Psoas muscle (tissue), 8 donors: ENCODE measurements at places on chromosomes 4 and X. TPM values are rescaled to one million over a fixed set of nuclear protein-coding genes. Genes with fewer than 3 reads are reported as not detected.
A peak's percentile ranks its signal among the peaks of the same experiment; 100 is the strongest.

The MND1 gene
- total RNA-seq: not detected

GRCh38 chr4:113468165-113469022 lies 293.1 kb downstream of the CAMK2D start:
- DNase-seq: peak; percentile 84

DNA sequence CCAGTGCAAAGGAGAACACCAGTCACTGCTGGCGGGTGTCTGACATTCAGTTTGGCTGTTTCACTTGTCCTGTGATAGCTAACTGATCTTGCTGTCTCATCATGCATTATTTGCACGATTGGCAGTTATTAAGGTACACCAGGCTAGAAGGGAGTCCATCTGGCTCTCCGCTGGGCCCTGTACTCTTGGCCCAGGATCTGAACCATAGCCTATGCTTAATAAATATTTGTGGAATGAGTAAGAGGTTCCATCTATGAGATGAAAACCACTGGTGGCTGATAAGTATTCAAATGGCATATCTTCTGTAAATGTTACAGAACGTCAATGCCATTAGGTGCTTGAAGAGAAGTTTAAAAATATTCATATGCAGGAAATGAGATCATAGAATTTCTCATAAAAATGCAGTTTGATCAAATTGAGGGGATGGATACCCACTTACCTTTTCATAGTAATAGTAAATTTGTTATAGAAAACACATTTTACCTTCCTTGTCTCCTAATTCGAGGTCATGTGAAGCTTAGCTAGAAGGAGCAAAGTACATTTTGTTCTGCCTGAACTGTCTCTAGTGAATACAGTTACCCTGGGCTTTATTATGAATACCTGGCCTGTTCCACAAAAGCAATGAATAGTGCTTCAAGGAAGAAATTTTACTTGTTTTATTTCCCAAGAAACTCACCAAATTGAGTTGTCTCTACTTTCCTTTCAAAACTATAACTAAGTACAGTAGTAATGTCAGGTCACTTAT lies 213.5 kb downstream of the CBR4 start:
- DNase-seq: no peak

GRCh38 chr4:40246938-40247337 lies 50.1 kb downstream of the RHOH start:
- DNase-seq: no peak

DNA sequence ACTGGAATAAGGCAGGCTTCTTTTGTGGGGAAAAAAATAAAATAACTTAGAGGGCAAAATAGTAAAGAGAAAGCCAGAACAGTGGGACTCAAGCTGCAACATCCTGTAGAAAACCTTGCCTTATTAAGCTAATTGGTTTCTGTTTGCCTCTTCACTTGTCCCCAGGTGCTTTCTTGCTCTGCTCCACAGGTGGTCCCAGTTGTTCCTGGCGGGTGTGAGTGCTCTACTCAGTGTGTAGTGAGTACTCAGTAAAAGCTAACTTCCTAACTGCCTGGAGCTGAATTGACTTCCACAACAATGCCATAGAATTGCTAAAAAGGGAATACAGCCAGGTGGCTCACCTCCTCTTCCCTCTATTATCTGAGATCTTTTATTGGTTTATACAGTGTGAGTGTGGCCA lies 930.2 kb downstream of the C4orf33 start:
- no peak for DNase-seq

GRCh38 chr4:39302901-39303300 lies 63.3 kb downstream of the RFC1 start:
- no peak for DNase-seq

DNA sequence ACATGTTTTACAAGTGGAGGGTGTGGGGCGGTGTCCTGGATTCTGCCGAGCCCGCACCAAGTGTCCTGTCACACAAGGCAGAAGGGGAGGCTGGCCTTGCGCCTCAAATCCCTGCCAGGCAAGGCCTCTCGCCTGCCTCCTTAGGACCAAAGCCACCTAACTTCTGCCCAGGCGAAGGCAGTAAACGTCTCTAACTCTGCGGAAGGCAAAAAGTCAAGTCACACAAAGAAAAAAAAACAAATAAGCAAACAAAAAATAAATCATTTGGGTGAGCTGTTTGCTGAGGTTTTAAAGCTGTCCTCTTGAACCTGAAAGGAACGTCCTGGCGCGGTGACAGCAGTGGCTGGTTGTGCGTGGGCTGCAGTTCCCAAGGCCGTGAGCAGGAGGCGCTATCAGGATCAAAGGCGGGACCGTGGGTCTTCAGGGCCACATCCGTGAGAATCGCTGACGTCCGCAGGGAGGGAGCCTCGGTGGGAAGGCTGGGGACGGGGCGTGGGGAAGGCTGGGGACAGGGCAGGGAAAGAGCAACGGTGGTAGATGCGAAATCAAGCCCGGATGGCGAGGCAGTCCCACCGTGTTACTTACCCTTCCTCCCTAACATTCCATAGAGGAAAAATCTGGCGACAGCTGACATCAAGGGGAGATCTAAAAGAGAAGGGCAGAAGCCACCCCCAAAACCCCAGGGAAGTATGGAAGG lies 99.1 kb downstream of the TRAPPC11 start:
- peak; percentile 44 for DNase-seq

The AVPR2 gene
- total RNA-seq: 4.8 TPM

The KLHL4 gene
- 0.22 TPM for total RNA-seq

- DNase-seq: no peak
Measured at GRCh38 chr4:8779490-8779932, 92.1 kb downstream of the HMX1 start.

- DNase-seq: no peak
Measured at GRCh38 chr4:118760092-118760491, 74.9 kb downstream of the METTL14 start.

GRCh38 chr4:43763029-43763610 lies 685.5 kb downstream of the KCTD8 start:
- DNase-seq: no peak

GRCh38 chr4:5722328-5722727 lies 11.3 kb downstream of the EVC start:
- DNase-seq: no peak

The MMRN1 gene
- total RNA-seq: 1.8 TPM

The SNCA gene
- total RNA-seq: 1.0 TPM

GRCh38 chrX:55107911-55108310 lies 19.1 kb downstream of the PAGE2 start:
- no peak for DNase-seq

The IL13RA2 gene
- total RNA-seq: not detected

The RBM47 gene
- 2.0 TPM for total RNA-seq

GRCh38 chr4:85402371-85402770 lies 72.6 kb upstream of the ARHGAP24 start:
- no peak for DNase-seq

The APLN gene
- 0.86 TPM for total RNA-seq

DNA sequence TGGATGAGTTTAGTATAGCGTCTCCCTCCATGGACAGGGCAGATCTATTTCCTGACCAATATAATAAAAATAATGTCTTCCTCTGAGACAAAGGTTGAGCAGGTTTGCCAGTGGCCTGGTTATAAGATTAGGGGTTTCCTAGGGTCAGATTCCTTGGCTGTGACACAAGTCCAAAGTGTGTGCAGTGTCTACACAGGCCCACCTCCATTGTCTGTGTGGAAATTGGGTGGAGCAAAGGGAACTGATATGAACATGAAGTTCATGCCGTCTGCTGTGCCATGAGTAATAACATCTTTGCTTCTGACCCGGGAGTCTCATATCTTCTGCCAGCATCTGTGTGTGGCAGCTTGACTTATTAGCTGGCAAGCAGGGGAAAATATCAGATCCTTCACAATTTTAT lies 187.7 kb upstream of the BOD1L1 start:
- no peak for DNase-seq

- no peak for DNase-seq
Measured at GRCh38 chrX:41686788-41687187, 2.0 kb upstream of the GPR34 start.

The CSAG3 gene
- not detected for total RNA-seq

GRCh38 chr4:163948920-163949455 lies 454.5 kb downstream of the TMA16 start:
- no peak for DNase-seq

The COX7B2 gene
- total RNA-seq: not detected

- no peak for DNase-seq
Measured at GRCh38 chrX:30304866-30305265, 4.3 kb downstream of the NR0B1 start.

GRCh38 chrX:12866451-12867377 lies at the start of gene TLR7:
TLR7 (plus strand) TSS chrX:12867072; CDS start chrX:12867579, 507 bp downstream.
- DNase-seq: no peak

The REPS2 gene
- total RNA-seq: 0.84 TPM

GRCh38 chrX:108735679-108736508 lies 469 bp downstream of the IRS4 start:
- no peak for DNase-seq

- no peak for DNase-seq
Measured at GRCh38 chrX:20693078-20693477, 426.4 kb upstream of the RPS6KA3 start.

DNA sequence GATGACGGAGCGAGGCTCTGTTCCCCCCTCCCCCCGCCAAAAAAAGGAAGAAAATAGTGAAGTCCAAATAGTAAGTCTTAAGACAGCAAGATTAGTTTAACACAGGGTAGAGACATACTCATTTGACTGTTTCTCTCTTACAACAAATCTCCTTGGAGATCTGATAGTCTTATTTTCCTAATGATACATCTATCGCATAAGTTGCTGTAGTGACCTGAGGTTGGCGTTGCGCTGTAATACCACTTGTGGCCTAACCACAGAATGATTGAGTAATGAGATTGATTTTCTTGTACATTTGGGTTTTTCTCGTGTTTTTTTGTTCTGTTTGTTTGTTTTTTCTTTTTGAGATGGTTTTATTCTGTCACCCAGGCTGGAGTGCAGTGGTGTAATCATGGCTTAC lies 27.2 kb downstream of the OCIAD1 start:
- DNase-seq: no peak

DNA sequence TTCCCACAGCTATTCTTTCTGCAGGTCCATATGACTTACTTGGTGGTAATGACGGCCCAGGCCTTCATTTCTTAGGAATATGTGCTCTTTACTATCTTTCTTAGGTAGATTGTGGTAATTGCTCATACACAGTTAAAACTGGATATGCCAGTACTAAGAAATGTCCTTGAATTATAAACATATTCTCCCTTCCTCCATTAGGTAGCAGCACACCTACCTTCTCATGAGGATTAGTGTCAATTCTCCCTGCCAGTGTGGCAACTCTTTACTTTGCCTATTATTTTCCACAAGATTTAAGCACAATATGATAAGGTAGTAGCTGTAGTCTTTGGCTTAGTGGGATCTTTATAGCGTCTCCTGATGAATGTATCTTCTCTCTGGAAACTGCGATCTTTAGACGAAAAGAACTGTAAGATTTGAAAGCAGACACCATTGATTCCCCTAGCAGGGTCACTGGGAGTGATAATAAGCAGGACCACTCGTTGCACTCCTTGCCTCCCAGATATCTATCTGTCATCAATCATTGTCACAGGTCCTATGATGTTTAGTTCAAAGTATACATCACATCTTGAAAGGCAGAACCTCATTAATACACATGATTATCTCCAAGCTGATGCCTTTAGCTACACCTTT lies 1240.7 kb downstream of the C4orf33 start:
- no peak for DNase-seq

The EDA gene
- 0.49 TPM for total RNA-seq

DNA sequence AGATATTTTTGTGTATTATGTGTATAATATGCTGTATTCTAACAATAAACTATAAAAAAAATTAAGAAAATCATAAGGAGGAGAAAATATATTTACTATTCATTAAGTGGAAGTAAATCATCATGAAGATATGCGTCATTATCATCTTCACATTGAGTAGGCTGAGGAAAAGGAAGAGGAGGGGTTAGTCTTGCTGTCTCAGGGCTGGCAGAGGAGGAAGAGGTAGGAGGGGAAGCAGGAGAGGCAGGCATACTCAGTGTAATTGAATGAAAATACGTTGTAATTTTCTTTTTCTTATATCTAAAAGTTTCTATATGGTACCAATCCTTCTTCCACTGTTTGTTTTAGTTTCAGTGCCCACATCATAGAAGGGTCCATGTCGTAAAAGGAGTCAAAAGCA lies 9.8 kb upstream of the TMEM185A start:
- no peak for DNase-seq

GRCh38 chr4:101089168-101089567 lies 258.2 kb downstream of the PPP3CA start:
- DNase-seq: no peak

The AMER1 gene
- 7.6 TPM for total RNA-seq

The SH2D1A gene
- total RNA-seq: 0.45 TPM

The L1CAM gene
- 1.1 TPM for total RNA-seq

DNA sequence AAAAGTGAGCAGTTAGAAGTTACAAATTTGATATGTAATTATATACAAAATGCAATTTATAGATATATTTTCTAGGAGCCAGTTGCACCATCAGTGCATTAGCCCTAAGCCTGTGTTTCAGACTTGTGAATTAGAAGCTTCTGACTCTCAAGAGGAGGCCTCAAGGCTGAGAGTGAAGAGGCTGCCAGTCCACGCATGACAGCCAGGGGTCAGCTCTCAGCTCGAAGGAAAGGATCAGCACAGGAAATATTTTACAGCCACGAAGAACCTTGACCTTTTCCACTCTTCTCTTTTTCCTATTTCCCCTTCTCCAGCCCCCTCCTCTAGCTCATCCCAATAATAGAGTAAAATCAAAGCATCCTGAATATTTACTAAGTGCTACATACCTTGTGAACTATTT lies 642.4 kb downstream of the TRIML1 start:
- DNase-seq: no peak

DNA sequence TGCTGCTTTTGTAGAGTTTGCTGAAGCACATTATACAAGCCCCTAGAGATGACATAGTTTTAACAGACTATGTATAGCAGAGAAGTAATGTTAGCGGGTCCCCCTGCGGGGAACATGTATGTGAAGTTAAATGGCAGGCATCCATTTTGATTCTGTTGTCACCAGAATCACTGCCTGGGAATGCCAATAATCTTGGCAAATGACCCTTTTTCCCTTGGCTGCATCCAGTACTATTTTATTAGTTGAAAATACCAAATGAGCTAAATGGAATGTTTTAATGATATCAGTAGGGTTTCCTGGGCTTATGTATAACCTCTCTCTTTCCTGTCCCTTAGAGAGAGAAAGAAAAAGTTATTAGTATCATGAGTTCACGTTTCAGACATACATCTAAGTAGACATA lies 93.6 kb downstream of the LIMCH1 start:
- no peak for DNase-seq

- no peak for DNase-seq
Measured at GRCh38 chr4:77014256-77014655, 61.5 kb downstream of the CCNI start.

- DNase-seq: no peak
Measured at GRCh38 chrX:74349387-74349786, 45.4 kb downstream of the ZCCHC13 start.

- DNase-seq: no peak
Measured at GRCh38 chr4:119506806-119507205, 121.8 kb downstream of the PDE5A start.

The LNX1 gene
- 3.0 TPM for total RNA-seq

- no peak for DNase-seq
Measured at GRCh38 chrX:142251680-142252079, 46.6 kb upstream of the MAGEC2 start.

The EREG gene
- total RNA-seq: not detected

The NR3C2 gene
- 17.9 TPM for total RNA-seq
